ENCODE measurements at places on chromosomes 1 and 21. TPM values are rescaled to one million over a fixed set of nuclear protein-coding genes. Genes with fewer than 3 reads are reported as not detected.
A peak's percentile ranks its signal among the peaks of the same experiment; 100 is the strongest.

GRCh38 chr1:239262538-239262937, 123.8 kb upstream of the CHRM3 start:
- peak; percentile 37 for DNase-seq

GRCh38 chr1:226634611-226635246, 86.2 kb downstream of the STUM start:
- no peak for DNase-seq

- DNase-seq = no peak
Observed at GRCh38 chr1:29254346-29254745, 18.0 kb downstream of the PTPRU start.

Gene CLCA4
- not detected for total RNA-seq

Gene FASLG
- total RNA-seq = not detected

Measured in PC-3 (cell line).